EL (cell line): ENCODE measurements at places on chromosomes 7 and 10.

DNA sequence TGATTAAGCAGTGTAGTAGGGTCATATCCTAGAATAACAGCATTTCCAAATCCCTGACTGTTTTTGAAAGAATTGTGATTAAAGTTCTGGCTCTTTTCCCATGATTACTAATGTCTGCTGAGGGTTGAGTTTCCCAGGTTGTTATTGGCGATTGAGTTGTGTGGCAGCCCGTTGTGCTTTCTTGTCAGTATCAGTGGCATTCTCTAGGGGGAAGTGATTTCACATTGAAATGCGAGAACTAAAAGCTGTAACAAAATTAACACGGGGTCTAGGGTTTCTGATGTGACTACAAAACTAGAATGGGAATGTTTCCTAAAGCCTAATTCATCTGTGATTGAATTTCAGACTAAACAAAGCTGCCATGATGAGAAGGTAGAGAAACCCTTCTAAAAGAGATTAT lies 349.4 kb downstream of the EXOC4 start:
- DNase-seq: peak; percentile 28

GRCh38 chr10:70381471-70382421 lies 679 bp downstream of the LRRC20 start:
- peak; percentile 52 for DNase-seq

DNA sequence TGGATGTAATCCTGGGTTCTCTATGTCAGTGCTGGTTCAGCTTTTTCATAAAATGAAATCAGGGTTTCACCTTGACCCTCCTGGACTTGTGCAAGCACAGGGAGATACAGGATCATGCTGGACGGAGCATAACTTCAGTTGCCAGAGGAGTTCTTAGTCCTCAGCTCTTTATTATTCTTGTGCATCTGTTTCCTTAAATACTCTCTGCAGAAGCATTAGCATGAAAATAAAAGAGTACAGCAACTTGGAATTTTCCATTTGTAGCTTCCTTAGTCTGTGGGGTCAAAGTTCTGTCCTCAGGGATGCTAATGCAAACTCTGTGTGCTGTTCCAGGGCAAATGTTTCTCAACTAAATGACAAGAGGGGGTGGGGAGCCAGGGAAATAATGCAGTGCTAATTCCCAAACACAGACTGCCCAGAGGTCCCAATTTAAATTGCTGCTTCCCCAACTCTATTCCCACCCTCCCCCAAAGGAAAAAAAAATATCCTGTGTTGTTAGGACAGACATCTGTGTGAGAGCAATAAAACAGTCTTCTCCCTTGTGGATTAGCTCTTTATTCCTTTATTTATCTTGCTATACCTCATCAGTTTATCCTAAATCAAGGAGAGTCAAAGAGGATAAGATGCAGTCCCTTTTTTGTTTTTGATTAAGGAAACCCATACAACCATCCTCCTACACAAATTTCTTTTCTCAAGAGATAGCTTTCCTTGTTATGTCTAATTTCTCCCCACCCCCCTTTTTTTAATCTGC lies 905.0 kb downstream of the LRMDA start:
- DNase-seq: no peak

GRCh38 chr7:36287371-36288241 lies 102.1 kb upstream of the ANLN start:
- DNase-seq: peak; percentile 26

DNA sequence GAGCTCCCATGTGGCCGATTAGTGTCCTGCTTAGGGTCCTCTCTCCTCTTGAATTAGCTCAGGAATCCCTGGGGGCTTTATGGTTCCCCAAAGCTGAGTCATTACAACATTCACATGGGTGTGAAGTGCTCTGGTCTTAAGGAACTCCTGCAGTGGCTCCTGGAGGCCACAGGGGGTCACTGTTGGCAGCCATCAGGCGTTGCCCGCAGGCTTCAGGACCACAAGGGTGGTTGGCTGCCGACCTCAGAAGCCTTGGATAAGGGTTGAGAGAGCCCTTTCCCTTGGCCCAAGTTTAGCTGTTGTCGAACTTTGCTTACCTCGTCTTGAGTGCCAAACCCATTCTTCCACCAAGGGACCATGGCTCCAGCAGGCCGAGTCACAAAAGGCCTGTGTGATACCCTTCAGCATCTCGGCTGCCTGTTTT lies 61.7 kb downstream of the SH2D4B start:
- peak; percentile 53 for DNase-seq

DNA sequence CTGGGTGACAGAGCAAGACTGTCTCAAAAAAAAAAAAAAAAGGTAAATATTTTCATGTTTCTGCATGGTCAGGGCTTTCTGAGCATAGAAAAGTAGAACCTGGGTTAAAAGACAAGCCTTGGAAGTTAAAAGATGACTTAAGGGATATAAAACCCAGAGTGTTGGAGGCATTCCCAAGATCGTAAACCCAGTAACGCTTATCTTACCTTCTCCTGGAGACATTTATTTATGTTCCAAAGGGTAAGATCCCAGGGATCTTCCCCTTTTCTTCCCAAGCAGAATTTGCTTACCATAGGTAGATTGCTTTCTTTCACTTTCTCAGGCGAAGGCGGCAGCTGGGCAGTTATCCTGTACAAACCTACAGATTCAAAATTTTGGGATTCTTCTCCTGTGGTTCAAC lies 22.2 kb downstream of the SUGCT start:
- DNase-seq: no peak

GRCh38 chr7:157769086-157769485 lies 432.3 kb downstream of the DNAJB6 start:
- DNase-seq: no peak

DNA sequence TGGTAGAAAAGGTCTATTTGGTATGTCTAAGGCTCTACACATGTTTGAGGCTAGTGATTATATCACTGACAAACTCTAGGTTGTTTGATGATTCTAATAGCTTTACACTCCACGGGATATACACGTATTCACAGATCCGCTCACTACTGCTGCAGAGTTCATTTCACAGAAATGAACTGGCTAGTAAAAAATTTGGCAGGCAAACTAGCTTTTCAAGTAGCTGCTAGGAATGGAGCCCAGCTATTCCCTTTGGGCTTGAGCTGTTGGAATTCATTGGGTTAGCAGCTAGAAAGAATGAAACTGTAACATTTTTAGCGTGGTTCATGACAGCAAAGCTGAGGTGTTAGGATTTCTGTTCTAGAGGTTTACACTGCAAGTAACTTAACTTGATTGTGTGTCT lies 37.6 kb downstream of the R3HCC1L start:
- no peak for DNase-seq

DNA sequence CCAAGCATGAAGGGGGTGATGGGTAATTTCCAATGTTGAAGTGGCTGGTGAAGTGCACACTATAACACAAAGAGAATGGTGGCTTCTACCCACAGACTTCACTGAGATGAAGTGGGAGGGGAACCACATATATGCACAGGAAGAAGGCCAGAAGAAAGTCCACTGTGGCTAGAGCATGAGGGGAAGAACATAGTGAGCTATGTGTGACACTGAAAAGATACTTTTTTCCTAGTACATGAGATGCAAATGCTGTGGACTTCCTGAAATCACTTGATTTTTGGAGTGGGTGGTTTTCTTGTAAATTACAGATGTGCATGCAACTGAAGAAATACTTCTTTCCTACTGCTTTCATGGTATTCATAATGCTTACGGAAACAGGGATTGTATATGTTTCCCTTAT lies 115.6 kb upstream of the PHYHIPL start:
- no peak for DNase-seq

DNA sequence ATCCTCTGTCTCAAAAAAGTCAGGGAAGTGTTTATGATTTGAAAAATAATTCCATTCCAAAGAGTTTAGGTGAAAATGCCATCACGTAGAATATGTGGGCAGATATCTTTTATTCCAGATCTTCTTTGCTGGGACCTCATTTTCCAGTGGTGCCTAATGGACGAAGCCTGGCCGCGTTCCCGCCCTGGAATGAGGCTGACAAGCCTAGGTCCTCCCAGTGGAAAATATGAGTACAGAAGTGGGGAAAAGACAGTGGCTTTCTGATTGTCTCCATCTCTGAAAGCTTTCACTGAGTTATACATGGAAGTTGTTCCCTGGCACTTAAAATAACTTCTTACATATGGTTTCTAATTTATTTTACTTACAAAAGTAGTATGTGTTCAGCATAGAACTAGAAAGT lies 139.4 kb downstream of the TACC2 start:
- no peak for DNase-seq

DNA sequence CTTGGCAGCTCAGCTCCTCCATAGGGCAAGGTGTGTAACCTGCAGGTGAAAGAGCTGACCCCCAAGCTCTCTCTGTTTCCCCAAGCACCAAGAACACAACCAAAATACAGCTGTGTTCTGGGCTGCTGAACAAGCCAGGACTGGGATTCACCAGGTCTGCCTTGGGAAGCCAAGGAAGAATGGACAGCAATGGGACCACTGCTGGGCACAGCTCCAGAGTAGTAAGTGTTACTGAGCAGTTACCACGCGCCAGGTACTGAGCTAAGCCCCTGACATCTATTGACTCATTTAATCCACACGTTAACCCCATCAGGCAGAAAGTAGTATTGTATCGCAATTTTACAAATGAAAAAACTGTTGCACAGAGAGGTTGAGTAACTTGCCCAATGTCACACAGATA lies 168.3 kb downstream of the GRID1 start:
- DNase-seq: no peak

DNA sequence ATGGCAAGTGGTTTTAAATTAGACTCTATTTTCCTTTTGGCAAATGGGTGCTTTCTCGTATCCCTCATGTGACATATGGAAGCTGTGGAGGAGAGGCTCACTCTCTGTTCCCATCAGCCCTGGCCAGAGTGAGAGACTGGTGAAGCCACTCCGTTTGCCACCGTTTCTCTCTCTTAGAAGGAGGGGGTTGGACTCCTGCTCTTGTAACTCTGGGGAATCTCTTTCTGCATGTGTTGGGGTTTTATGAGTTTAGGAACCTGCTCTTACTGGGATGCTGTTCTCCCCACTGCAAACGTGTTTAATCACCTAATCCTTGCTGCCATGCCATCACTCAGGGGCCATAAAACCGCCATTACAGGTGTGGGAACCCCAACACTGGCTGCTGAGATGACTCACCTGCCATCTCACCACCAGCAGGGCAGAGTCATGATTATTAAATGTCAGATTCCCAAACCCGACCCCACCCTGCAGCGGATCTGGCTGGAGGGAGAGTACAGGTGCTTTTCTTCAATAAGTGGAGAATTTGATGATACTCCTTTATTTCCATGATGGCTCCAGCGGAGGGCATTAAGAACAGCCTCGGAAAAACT lies 103.2 kb downstream of the ADCY1 start:
- DNase-seq: no peak

DNA sequence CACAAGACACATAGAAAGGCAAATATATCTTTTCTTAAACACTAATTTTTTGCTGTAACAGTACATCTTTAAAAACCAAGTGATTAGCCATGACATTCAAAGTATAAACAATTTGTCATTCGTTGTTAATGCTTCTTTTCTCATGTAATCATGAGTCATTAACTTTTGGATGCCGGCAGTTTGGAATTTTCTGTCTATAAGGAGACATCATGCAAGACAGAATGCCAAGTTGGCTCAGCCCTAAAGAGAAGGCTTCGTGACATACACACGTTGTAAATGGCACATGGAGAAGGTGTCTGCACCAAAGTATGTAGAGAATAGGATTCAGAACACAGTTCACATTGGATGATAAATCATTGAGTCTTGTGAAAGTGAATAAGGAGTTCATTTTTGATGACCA lies 35.9 kb downstream of the CCDC3 start:
- peak; percentile 15 for DNase-seq

GRCh38 chr7:151242159-151243044 lies 6.1 kb downstream of the SMARCD3 start:
- no peak for DNase-seq

DNA sequence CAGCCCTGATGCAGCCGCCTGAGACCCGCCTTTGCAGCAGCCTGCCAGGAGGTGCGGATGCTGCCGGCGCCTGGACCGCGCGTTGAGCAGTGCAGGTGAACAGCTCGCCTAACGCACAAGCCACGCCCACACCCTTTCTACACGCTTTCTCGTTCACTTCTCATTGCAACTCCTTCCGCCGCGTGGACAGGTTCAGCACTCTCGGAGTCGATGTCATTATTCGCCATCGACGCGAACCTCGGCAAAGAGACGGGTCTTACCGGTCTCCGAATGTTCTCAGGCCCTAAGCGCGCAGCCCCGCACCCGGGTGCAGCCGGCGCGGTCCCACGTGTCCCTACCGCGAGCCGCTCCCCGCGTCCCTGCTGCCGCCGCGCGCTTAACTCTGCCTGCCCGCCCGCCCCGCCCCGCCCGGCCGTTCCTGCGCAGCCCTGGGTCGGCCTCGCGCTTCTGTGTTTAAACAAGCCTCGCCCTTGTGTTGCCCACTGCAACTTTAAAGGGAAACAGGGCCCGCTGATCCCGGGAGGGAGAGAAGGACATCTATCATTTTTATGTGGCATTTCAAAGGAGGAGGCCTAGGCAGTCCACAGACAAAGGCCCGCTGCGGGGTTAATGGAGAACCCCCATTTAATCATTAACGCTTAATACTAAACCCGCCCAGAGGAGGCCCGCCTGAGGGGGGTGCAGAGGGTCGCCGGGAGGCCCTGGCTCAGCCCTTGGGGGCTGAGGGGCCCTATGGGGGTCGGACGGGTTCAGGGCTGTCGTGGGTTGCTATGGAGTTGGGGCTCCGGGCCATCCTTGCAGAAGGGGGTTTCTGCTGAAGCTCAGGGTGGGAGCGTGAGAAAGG lies 128.5 kb downstream of the WDR11 start:
- no peak for DNase-seq

DNA sequence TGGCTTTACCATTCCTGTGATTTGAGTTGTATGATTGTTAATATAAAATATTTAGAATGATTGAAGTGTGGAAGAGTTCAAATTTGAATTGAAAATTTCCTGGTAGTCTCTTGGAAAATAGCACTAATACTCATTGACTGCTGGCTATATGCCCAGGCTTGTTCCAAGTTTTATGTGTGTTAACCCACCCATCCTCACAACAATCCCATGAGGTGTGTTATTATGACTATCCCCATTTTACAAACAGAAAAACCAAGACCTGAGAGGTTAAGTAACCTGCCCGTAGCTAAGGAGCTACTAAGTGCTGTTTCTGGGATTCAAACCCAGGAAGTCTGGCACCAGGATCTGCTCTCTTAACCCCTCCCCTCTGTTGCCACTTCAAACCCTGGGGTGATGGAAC lies 213.9 kb downstream of the CREB5 start:
- DNase-seq: no peak

GRCh38 chr7:158414486-158414961 lies 173.1 kb downstream of the PTPRN2 start:
- no peak for DNase-seq

GRCh38 chr7:113922049-113922448 lies 3.2 kb upstream of the PPP1R3A start:
- no peak for DNase-seq

- no peak for DNase-seq
These were observed 127.2 kb downstream of the SLIT1 start for GRCh38 chr10:97058521-97058920.
